ENCODE measurements at places on chromosomes 5 and 9.

GRCh38 chr9:122372856-122373845 lies 2.3 kb downstream of the PTGS1 start:
- DNase-seq = no peak

DNA sequence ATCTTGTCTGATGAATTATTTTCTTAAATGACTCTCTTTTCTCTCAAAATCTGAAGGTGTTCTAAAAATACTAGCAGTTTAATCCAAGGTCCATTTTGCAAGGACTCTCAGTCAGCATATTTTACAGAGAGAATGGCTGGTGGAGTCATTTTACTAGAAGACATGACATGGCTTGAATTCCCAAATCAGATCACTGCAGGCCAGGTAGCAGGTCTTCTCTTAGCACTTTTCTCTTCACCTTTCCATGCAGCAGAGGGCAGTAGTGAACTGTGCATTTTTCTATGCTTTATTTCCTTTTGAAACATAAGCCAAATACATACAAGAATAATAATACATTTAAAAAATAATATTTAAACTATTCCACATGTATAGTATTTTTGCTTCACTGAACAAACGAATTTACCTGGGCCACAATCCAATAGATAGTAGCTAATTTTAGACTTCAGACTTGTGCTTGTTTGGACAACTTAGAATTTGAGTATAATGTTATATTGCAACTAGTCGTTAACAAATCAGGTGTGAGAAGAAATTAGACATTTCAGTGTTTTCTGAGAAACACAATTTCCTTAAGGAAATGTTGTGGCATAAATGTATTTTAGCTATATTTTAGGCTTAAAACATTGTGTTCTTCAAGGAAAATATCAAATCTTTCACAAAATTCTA lies 289.4 kb upstream of the DAB2 start:
- no peak for DNase-seq

DNA sequence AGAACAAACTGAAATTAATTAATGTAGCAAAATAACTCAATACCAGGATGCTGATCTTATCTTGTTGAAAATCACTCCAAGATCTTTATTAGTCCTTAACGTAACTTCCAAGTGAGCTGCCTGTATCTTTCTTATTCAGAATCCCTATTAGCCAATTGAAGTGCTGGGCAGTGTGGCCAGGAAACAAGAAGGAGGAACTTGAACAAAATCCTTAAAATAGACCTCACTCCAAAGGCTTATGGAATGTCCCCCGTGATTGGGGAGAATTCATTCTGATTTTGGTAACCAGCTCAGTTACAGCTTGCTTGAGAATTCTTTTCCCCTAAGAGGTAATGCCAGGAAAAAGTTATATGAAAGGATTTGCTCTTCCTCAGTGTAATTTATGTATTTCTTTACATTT lies 171.0 kb downstream of the DEPDC1B start:
- DNase-seq = no peak

DNA sequence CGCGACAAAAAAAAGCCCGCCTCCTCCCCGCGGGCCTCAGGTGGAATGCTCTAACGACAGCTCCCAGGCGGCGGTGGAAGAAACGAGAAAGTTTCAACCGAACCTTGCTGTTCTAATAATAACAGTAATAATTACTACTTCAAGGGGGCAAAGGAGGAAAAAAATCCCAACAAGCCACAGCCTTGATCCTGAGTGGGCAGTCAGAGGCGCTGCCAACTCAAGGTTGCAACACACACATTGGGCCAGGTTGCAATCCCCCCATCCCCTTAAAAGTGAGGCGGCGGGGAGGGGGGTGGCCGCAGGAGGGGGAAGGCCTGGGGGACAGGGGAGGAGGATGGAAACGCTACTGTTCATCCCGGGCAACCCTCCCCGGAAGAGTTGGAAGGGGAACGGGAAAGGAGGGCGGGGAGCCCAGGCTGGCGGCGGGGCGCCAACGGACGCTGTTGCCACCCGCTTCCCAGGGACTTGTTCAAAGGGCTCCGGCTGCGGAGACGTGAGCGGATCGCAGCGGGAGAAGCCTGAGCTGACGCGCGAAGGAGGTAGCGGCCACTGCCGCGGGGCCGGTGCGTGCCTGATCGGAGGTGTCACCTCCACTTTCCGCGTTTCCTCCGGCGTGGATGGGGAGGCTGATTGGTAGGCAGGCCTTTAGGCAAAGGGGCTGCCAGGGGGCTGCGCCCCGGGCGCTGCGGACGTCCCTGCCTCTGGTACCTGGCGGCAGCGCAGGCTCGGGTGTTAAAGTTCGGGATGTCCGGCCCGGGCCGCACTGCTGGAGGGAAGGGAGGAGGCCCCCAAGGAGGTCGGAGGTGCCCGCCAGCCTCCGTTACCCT lies 647 bp downstream of the SMARCA2 start:
- peak; percentile 30 for DNase-seq

DNA sequence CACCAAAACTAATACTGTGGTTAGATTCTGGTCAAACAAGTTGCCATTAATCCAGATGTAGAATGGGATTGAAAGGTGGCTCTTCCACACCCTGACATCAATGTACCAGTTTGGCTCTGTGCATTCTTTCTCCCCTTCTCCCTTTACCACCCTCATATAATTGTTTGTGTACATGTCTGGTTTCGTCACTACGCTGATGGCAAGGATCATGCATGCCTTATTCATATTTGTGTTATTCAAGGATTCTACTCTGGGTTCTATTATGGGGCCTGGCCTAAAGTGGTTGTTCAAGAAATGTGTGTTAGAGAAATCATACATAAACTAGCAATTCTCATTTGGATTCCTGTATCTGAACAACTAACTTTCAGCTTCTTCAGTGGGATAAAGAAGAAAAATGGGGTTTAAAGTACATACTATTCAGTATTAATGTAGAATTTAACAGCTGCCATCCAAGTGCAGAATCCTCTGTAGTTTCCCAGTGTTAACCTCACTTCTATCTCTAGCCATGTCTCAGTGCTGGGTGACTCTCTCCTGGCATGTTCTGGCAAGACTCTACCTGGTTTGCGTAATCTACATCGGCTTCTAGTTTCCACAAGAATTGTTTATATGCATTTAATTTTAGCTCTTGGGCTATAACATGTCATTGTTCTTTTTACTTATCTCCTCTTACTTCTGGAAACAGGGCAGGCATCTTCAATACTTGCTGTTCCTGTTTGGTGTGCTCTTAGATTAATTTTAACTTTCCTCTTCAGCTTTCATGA lies 27.9 kb upstream of the CDKN2B start:
- no peak for DNase-seq

DNA sequence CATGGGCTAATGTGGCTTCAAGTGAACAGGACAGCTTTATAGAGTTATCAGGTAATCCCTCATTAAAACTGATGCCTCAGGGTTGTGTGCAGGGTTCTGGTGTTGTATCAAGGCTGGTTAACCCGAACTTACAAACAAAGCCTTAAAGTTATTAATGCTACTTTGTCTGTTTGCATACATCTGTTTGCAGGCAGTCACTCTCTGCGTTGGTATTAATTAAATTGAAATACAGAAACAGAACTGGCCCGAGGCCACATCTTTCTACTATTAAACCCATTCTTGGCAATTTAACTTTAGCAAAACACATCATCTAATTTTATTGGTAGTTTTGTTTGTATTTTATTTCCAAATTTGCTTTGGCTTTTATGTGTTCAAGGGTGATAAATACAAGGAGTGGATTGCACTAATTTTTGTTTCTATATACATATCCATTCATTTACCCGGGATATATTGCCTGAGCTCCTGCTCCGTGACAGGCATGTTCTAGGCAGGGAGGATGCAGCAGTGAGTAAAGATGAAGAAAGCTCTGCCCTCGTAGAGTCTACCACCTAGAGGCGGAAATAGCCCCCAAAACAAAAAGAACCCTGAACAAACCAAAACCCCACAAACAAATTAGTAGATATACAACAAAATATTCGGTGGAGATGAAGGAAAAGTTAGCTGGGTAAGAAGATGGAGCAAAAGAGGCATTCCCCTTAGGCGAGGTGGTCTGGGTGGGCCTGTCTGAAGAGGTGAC lies 164.2 kb downstream of the MACROH2A1 start:
- no peak for DNase-seq

- DNase-seq = no peak
Measured at GRCh38 chr9:134653259-134654009, 11.8 kb downstream of the COL5A1 start.

DNA sequence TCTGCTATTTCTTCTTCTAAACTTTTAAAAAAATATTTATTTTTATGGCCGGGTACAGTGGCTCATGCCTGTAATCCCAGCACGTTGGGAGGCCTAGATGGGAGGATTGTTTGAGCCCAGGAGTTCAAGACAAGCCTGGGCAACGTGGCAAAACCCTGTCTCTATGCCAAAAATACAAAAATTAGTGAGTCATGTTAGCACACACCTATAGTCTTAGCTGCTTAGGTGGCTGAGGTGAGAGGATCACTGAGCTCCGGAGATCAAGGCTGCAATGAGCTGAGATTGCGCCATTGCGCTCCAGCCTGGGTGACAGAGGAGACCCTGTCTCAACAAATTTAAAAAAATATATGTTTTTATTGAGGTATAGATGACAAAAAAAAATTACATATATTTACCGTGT lies 5.6 kb downstream of the AP3S1 start:
- no peak for DNase-seq

GRCh38 chr5:147547730-147548129 lies 37.9 kb upstream of the DPYSL3 start:
- DNase-seq = no peak

DNA sequence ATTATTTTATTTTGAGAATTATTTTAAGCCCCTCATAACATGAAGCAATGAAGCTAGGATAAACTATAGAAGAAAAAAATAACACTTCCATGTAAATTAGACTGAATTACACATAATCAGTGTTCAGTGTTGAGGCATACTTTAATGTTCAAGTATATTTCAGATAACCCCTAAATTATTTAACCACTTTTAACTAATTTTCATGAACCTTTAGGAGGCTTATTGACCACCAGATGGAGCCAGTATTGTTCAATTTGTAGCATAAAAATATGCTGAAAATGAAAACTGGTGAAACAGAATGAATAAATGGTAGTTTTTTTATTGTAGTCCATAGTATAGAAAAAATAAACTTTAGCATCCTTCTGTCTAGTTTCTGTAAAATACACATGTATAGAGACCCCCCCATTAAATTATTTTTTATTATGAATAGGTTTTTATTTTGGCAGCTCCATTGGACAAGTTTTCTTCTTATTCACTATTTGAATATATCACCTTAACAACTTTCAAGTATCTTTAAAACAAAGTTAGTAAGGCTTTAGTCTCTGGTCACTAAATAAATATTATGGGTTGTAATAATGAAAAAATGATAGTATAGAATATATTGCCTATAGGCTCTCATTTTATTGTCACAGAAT lies 190.1 kb downstream of the CWC27 start:
- no peak for DNase-seq

GRCh38 chr5:115463983-115464382 lies 80.6 kb downstream of the FEM1C start:
- DNase-seq = no peak

GRCh38 chr5:59866661-59867060 lies 26.9 kb downstream of the PDE4D start:
- DNase-seq = no peak

DNA sequence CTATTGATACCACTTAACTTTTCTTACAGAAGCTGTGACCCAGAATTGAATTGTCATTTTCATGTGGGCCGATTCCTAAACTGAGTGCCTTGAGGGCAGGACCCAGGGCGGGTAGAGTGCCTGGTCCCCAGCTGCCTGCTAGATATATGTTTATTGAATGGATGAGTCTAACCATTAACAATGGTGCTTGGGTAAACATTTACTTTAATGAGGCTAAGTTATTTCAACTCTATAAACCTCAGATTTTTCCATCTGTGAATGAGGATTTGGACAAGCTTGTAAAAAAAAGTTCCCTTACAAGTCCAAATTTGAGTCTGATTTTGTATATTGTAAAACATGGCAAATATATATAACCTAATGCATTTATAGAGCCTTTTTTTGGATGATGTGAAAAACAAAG lies 181.8 kb upstream of the ELL2 start:
- no peak for DNase-seq

DNA sequence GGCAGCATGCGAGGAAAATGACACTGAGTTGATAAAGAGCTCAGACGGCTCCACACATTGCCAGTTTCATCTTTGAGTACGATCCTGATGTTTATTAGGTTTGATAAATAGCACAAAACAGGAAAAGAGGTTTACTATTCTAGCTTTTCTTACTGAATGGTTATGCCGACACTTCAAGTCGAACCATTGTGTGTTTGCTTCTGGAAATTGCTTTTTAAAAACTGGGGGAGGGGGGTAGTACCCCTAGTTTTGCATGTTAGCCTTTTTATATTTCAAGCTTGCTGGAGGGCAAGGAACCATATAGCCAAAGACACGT lies 5.2 kb downstream of the PTCH1 start:
- DNase-seq = no peak

DNA sequence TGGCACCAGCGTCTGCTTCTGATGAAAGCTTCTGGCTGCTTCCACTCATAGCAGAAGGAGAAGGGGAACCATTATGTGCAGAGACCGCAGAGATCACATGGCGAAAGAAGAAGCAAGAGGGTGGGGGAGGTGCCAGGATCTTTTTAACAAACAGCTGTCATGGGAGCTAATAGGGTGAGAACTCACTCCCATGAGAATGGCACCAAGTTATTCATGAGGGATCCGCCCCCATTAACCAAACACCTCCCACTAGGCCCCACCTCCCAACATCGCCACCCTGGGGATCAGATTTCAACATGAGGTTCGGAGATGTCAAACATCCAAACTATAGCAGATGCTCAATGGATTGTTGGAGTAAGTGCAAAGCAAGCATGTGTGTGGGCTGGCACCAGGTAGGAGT lies 125.8 kb upstream of the SLIT3 start:
- DNase-seq = no peak

- no peak for DNase-seq
Measured at GRCh38 chr9:134611046-134611445, 30.6 kb upstream of the COL5A1 start.

DNA sequence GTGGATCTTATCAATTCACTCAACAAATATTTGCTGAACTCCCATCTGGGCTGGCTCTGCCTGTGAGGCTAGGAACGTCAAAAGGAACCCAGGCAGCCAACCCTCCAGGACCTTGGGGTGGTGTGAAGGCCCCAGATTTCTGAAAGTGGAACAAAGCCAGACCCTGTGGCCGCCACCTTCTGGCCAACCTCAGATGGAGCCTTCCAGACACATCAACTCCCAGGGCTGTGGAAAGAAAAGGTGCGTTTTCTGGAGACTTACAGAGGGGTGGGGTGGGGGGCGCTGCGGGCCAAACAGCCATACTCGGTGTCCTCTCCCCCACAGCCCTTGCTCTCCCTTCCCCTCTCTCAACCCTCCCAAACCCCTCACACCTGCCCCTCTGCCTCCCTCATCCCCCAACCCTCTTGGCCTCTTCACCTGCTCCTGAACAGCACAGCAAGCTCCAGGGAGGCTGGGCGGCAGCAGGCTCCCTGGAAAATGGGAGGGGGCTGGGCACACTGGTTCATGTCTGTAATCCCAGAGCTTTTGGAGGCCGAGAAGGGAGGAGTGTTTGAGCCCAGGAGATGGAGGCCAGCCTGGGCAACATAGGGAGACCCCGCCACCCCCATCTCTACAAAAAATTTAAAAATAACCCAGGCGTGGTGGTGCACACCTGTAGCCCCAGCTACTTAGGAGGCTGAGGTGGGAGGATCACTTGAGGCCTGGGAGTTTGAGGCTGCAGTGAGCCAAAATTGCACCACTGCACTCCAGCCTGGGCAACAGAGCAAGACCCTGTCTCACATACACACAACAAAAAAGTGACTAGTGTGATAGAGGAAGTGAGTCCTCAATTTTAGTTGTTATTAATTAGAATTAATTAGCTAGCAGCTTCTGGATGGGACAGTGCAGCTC lies 45.0 kb upstream of the PRRC2B start:
- DNase-seq = no peak

GRCh38 chr5:172315587-172316493 lies 32.3 kb upstream of the UBTD2 start:
- no peak for DNase-seq
